ENCODE measurements at places on chromosomes 3 and 15. TPM values are rescaled to one million over a fixed set of nuclear protein-coding genes. Genes with fewer than 3 reads are reported as not detected.

Gene DZIP1L
- 11.2 TPM for total RNA-seq

Gene OPA1
- total RNA-seq: 64.6 TPM

Gene APOD
- not detected for total RNA-seq

Gene SLC9A9
- 1.2 TPM for total RNA-seq

Gene ARNT2
- 5.0 TPM for total RNA-seq

Gene SLC22A13
- 0.42 TPM for total RNA-seq

Gene CDHR4
- 0.17 TPM for total RNA-seq

Gene C3orf20
- total RNA-seq: not detected

Gene CCDC54
- not detected for total RNA-seq

Gene CEMIP
- total RNA-seq: 0.57 TPM

Gene FSD2
- total RNA-seq: not detected

Gene SCAANT1
- not detected for total RNA-seq

Gene IDH3A
- total RNA-seq: 38.5 TPM

Gene SLC15A2
- 3.8 TPM for total RNA-seq

Gene SCN5A
- 11.8 TPM for total RNA-seq

GRCh38 chr3:45272828-45273470, 46.9 kb upstream of the TMEM158 start:
- DNase-seq: no peak

- DNase-seq: no peak
Observed at GRCh38 chr3:30011237-30011803, 595.1 kb upstream of the TGFBR2 start.

GRCh38 chr3:55486857-55487380, at the start of gene WNT5A:
WNT5A (minus strand) TSS chr3:55487306; CDS start chr3:55486985, 321 bp downstream.
- DNase-seq: peak; percentile 78

GRCh38 chr15:78437762-78438618, at the start of gene IREB2:
IREB2 (plus strand) TSS chr15:78438216; CDS start chr15:78438338, 122 bp downstream.
- peak; percentile 97 for DNase-seq

DNA sequence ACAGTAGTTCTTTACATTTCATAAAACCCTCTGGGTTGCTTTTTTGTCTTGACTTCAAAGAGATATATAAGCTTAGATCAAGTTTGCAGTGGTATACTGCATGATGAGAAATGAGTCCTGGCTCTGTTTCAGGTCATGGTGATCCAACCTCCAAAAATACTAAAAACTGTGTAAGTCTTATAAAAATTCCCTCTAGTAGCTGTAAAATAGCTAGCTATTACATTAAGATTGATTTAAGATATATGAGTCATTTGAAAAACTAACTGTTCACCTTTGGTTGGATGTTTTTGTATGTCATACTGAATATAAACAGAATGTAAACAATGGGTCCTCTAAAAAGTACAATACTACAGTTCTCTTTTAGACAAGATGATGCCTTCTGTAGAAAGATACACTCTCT, 879.2 kb downstream of the ROBO1 start:
- DNase-seq: no peak

DNA sequence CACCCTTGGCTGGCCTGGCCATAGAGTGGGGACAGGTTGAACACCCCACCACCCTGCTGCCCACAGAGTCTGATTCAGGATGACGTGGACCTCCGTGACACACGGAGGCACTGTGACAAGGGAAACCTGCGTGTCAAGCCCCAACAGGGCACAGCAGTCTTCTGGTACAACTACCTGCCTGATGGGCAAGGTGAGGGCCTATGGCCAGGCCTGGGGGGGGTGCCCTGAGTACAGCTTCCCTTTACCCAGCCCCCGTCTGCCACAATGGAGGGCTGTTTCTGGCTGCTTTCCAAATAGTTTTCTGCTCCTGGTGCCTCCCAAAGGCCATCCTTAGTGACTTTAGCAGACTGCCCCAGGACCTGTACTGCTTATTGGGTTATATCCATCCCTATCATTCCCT, 1.2 kb upstream of the WDR6 start:
- no peak for DNase-seq

DNA sequence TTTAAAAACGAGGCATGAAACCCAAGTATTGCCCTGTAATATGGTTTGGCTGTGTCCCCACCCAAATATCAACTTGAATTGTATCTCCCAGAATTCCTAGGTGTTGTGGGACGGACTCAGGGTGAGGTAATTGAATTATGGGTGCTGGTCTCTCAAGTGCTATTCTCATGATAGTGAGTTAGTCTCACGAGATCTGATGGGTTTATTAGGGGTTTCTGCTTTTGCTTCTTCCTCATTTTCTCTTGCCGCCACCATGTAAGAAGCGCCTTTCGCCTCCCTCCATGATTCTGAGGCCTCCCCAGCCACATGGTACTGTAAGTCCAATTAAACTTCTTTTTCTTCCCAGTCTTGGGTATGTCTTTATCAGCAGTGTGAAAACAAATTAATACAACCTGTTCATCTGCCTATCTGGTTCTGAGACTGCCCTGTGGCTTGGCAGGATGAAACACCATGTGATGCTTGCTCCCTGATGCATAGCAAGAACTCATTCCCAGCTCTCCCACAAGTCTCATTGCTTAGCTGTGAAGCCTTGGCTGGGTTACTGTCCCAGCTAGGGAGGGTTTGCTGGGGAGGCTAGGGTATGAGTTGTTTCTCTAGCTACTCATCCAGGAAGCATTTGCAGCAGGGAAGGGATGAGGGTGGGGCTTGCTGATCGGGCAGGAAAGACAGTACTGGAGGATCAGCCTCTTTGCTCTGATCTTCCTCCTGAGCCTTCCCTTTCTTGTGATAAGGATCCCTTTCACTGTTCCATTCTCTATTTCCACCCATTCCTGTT, 3.7 kb upstream of the SQOR start:
- DNase-seq: no peak

DNA sequence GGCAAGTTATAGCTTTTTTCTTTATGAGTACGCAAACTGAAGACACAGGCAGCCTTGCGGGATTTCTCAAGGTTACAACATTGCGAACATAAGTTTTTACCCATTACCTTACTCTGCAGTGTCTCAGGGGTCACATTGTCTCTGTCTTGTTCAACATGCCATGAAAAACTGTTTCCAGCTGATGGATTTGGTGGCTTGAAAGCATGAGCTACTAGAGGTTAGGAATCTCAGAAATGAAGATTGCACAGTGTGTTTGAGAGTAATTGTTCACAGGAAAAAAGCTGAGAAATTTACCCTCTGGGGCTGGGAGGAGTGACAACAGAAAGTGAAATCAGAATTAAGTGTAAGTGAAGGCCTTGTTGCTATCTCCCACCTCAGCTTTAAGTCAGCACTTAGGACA, 568.6 kb downstream of the TAFA4 start:
- DNase-seq: no peak

- DNase-seq: peak; percentile 71
Observed at GRCh38 chr15:70014860-70015490, 82.7 kb downstream of the TLE3 start.

- DNase-seq: no peak
Observed at GRCh38 chr15:48333540-48333939, 2.3 kb downstream of the DUT start.

GRCh38 chr3:105837143-105837740, 31.6 kb downstream of the CBLB start:
- no peak for DNase-seq

DNA sequence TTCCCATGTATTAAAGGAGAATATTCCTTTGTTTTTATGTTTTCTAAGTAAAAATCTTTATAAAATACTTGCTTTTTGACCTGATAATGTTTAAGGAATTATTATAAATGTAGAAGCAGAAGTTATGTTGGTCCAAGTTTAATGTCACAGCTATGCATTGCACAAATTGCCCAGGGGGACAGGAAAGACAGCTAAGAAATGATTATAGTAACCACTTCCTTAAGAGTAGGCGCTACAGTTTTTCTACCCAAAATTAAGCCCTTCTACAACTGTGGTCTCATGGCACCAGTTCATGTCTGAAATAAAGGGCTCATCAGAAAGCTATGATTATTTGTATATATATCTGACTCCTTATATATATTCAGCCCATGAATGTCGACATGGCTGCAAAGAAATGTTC, 176.4 kb downstream of the GBE1 start:
- no peak for DNase-seq

GRCh38 chr3:133934996-133935842, 39.5 kb upstream of the RAB6B start:
- DNase-seq: no peak

GRCh38 chr15:78280319-78281072, 16.1 kb downstream of the DNAJA4 start:
- no peak for DNase-seq

GRCh38 chr15:48643776-48644466, 1.6 kb downstream of the FBN1 start:
- no peak for DNase-seq

DNA sequence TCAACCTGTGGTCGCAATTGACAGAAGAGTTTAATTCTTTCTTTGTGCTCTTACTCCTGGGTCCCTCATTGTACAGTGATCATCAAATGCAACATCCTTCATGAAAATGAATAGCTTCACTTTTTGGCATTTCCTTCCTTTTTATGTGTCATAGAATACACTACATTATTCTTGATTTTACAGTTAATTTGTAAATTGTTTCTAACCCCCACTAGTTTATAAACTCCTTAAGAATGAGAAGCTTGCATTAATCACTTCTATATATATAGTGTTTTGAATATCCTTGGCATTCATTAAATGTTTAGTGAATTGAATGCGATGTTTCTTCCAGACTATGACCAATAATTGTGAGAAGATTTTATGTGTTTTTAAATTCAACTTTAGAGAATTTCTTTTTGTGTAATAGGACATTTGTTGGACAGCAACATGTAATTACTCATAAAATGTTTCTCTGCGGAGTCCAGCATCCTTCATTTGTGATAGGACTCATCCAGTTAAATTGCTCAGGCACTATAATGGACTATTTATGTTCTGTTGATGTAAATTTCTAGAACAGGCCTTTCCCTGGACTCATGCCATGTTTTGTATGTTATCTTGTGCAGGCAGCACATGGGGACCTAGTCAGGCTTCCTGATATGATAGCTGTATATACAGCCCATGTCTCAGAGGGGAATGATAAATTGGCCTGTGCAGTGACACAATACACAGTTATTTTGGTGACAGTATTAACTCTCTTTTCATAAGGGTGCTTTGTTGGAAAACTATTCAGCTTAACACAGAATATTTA, 51.3 kb downstream of the MBNL1 start:
- DNase-seq: no peak

DNA sequence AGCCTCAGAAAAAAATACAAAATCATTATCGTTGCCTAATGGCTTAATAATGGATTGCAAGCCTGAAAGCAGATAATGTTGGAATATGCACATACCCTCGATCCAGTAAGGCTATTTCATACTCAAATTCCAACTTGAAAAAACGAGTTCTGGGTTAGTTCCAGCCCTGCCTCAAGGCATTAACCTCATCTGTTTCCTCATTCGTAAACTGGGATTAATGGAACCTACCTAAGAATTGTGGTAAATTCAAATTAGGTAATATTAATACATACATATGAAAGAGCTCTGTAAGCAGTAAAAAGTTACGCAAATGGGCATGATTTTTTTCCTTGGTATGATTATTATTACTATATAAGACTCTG, 107.5 kb downstream of the SRGAP3 start:
- no peak for DNase-seq

DNA sequence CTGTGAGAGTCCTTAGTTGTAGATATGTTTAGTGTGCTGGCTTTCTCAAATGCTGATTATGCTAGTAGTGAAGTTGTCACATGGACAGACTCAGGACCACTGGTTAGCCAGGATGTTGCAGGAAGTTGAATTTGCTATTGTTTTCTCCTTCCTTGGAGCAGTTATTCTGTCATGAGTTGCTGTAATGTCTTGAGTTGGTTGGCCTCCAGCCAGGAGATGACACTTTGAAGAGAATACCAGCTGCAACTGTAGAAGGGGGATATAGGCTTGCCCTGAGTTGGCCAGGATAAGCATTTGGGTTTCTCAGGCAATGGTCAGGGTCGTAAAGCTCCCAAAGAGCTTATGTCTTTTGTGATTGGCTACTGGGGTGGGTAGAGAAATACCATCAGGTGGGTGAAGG, 206.7 kb downstream of the ZNF621 start:
- DNase-seq: no peak

DNA sequence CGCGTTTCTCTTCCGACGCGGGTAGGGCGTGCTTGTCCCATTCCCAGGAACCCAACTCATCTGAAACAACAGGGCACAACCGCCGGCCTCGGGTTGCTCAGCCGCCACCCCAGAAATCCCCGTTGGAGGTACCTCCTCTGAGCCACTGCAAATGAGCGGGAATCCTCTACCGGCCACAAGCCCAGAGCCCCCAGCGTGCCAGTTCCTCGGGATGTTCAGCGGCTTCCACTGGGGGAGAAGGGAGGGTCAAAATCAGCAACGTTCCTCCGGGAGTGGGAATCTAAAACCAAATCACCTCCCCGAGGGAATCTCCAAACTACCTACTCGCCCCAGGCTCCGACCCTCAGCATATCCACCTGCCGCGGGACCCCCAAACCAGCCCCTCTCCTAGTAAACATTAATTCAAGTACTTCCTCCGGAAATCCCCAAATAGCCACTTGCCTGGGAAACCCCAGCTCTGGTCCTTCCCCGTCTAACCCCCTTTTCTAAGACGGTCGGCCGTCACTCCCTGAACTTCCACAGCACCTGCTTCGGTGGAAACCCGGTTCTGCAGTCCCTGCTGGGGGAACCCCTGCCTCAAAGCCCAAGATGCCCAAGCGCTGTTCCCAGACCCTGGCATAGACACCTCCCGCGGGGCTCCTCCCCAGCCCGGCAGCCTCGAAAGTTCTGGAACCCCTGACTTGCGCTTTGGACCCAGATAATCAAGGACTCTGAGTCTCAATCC, 887 bp downstream of the OXTR start:
- peak; percentile 39 for DNase-seq

DNA sequence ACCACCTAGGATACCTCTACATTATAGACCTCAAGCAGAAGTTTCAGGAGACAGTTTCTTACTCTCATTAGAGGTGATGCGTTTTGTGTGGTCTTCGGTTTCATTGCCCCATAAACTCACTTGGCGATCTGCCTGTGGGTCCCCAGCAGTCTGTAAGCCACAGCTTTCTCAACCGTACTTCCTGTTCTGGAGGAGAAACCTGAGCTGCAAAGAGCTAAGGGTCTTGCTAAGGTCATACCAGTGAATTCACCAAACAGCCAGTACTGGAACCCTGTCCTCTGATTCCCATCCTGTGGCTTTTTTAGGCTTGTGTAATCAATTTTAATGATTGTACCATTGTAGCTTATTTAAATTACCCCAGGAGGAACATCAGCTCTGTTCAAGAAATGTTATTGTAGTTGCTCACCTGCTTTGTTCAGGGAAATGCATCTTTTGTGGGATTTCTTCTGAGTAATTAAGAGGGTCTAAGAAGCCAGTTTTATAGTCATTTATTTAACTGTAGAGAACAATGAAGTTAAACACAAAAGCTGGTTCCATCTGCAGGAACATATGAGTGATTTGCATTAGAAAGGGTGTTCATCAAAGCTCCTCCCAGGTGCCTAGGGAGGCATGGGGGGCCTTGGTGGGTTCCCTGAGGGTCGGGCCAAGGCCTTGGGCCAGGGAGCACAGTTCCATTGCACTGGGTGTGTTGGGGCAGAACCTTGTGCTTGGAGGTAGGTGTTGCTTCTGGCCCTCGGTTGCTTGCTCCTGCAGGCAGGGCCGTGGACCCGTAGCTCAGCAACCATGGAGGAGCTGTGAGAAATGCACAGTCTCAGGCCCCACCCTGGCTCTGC, 69.6 kb downstream of the APBA2 start:
- DNase-seq: no peak
